ENCODE measurements at places on chromosomes 5 and 9. TPM values are rescaled to one million over a fixed set of nuclear protein-coding genes. Genes with fewer than 3 reads are reported as not detected.

The SEMA4D gene
- 33.5 TPM for total RNA-seq

DNA sequence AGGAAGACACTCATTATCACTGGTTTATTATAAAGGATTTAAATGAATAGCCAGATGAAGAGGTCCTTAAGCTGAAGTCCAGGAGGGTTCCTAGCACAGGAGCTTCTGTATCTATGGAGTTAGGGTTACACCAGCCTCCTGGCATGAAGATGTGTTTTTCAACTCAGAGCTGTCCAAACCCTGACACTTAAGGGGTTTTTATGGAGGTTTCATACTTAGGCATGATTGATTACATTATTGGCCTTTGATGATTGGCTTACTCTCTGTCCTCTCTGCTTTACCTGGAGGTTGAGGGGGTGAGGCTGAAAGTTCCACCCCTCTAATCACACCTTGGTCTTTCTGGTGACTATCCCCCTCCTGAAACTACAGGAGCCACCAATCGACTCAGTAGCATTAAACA lies 84.9 kb upstream of the ZNF169 start:
- peaks cover 7% of the 10 kb centered on the region for H3K36me3 ChIP-seq
- no peak for DNase-seq
- no peak overlapping the region for H3K4me3 ChIP-seq
- no peak overlapping the region for H3K27ac ChIP-seq

- peaks cover 13% of the 10 kb centered on the region for H3K4me1 ChIP-seq
- DNase-seq, result peak; percentile 17
- H3K4me3 ChIP-seq, result no peak overlapping the region
- H3K36me3 ChIP-seq, result no peaks in the 10 kb centered on the region
- H3K27ac ChIP-seq, result no peak overlapping the region
Observed at GRCh38 chr9:130912932-130913598, 16.5 kb upstream of the QRFP start.

GRCh38 chr5:149616727-149617285 lies 35.5 kb downstream of the ARHGEF37 start:
- H3K27me3 ChIP-seq, result no peaks in the 10 kb centered on the region
- H3K27ac ChIP-seq, result no peak overlapping the region
- no peaks in the 10 kb centered on the region for H3K4me1 ChIP-seq
- DNase-seq, result no peak
- H3K4me3 ChIP-seq, result no peak overlapping the region

- peak; percentile 89 for DNase-seq
- no peaks in the 10 kb centered on the region for H3K36me3 ChIP-seq
- no peak overlapping the region for H3K4me3 ChIP-seq
- peaks cover 17% of the 10 kb centered on the region for H3K4me1 ChIP-seq
Observed at GRCh38 chr9:98998441-98999151, 54.9 kb downstream of the COL15A1 start.

The MROH2B gene
- total RNA-seq, result not detected

The PHYKPL gene
- total RNA-seq, result 53.9 TPM

DNA sequence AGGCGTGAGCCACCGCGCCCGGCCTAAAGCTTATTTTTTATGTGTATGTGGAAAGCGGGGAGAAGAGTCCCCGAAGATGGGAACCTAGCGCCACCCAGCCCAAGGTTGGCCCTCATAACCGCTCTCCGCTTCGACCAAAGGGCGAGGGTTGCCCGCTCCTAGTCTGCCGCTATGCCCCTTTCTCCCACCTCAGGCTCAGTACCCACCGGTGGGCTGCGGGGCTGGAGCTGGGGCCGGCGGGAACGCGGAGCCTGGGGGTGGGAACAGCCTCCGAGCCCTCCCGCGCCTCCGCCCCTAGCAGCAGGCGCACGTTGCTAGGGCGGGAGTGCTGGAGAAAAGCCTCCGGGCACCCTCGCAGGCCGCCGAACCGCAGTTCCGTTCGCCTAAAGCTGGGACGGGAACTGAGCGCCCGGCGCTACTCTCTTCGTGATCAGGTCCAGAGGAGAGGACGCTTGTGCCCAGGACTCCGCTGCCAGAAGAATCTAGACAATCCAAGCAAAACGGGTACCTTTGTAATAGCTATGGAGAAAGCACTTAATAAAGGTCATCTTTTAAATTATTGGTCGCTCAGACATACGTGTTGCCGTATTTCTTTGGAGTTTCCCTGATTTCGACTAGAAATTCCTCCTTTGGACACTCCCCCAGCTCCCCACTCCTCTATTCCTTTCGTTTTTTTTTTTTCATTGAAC lies at the start of gene WDR31:
Gene WDR31 (minus strand): TSS at position 265 of the 689 bp plus-strand sequence. CDS start 8,253 bp downstream, outside the sequence.
- peak; percentile 78 for DNase-seq
- peaks cover 19% of the 10 kb centered on the region for H3K4me1 ChIP-seq
- H3K4me3 ChIP-seq, result peak within 1 kb of the TSS; percentile 86

DNA sequence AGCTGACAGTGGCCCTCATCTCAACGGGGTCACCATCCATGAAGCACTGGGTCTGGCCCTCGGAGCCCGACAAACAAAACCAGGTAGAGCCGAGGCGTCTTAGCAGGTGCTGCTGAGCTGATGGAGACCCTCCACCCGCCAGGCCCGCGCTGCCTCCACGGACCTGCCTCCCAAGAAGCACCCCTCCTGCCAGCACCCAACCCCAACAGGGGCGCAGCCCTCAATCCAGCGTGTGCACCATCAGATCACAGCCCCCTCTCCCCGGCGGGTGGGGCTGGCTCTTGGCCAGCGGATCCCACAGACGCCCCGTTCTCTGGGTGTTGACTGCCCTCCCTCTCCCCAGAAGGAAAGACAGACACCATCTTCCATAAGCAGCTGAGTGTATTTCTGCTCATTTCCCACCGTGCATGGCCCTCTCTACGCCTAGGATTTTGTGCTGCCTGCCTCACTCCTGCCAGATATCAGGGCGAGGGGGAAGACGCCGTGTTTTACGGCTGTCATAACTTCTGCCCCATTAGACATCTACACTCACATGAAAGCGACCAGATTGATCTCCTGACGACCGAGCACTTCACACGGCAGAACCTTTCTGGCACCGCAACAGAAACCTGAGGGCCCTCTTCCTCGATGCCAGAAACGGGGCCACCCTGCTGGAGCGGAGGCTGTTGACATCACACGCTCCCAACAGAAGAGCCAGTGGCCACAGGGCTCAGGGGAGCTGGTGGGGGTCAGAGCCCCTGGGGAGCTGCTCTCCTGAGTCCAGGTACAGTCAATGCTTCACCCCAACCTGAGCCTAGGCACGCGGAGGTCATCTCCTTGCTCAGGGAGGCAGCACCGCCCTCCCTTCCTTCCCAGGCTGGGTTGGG lies 12.4 kb downstream of the NACC2 start:
- H3K4me1 ChIP-seq, result peaks cover 6% of the 10 kb centered on the region
- H3K27me3 ChIP-seq, result no peaks in the 10 kb centered on the region
- H3K4me3 ChIP-seq, result no peak overlapping the region
- DNase-seq, result no peak
- H3K27ac ChIP-seq, result no peak overlapping the region
- no peaks in the 10 kb centered on the region for H3K36me3 ChIP-seq

The XPA gene
- total RNA-seq, result 14.1 TPM

The ZBTB6 gene
- 9.4 TPM for total RNA-seq

GRCh38 chr9:36902861-36903524 lies 131.1 kb downstream of the PAX5 start:
- no peak overlapping the region for H3K27ac ChIP-seq
- peaks cover 2% of the 10 kb centered on the region for H3K27me3 ChIP-seq
- H3K4me1 ChIP-seq, result no peaks in the 10 kb centered on the region
- no peaks in the 10 kb centered on the region for H3K36me3 ChIP-seq
- no peak overlapping the region for H3K4me3 ChIP-seq

GRCh38 chr9:6833518-6834192 lies 75.9 kb downstream of the KDM4C start:
- H3K4me3 ChIP-seq, result no peak overlapping the region
- peak overlapping the region; percentile 36 for H3K27ac ChIP-seq
- H3K36me3 ChIP-seq, result peaks cover 18% of the 10 kb centered on the region
- DNase-seq, result no peak
- no peaks in the 10 kb centered on the region for H3K4me1 ChIP-seq
- H3K27me3 ChIP-seq, result no peaks in the 10 kb centered on the region

The PCDHB11 gene
- total RNA-seq, result 3.6 TPM

GRCh38 chr5:159975462-159976019 lies 33.4 kb upstream of the TTC1 start:
- no peak overlapping the region for H3K4me3 ChIP-seq
- no peak for DNase-seq
- H3K27me3 ChIP-seq, result peaks cover 90% of the 10 kb centered on the region
- no peak overlapping the region for H3K27ac ChIP-seq
- peaks cover 6% of the 10 kb centered on the region for H3K4me1 ChIP-seq

- H3K36me3 ChIP-seq, result no peaks in the 10 kb centered on the region
- H3K4me3 ChIP-seq, result no peak overlapping the region
- H3K27me3 ChIP-seq, result no peaks in the 10 kb centered on the region
- peaks cover 2% of the 10 kb centered on the region for H3K4me1 ChIP-seq
Observed at GRCh38 chr9:134356496-134357470, 30.5 kb downstream of the RXRA start.

GRCh38 chr5:133242221-133242835 lies 190.5 kb downstream of the HSPA4 start:
- no peak for DNase-seq
- peaks cover 14% of the 10 kb centered on the region for H3K4me1 ChIP-seq
- no peaks in the 10 kb centered on the region for H3K36me3 ChIP-seq
- H3K27me3 ChIP-seq, result no peaks in the 10 kb centered on the region

DNA sequence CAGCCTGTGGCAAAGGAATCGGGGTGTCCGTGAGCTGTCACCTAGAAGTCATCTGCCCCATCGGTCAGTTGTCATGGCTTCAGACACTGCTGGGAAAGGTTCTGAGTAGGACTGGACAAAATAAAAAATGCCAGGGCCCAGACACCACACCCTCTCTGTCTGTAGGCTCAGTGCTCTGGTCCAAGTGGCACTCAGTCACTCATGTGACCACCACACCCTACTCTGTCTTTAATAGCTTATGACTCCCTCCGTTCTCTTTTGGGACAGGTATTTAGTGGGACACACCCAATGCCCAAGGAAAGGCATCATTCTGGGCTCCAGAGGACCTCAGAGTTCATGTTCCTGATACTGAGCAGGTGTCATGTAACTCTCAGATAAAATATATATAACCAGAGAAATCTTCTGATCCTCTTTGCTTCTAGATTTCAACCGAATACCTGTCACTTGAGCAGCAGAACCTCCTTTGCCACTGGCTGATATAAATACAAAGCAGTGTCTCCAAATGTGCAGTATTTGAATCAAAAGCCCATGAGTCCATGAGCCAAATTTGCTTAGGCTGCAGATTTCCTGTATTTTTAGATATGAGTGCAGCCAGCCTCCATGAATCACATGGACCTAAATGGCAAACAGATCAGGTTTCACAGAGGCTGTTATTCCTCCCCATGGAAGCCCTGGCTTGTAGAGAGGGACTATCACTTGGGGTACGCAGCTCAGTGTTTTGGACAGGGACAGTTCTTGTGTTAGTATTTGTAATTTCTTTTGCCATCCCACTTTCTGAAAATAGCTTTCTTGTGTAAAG lies 272.0 kb downstream of the ARHGAP26 start:
- H3K27ac ChIP-seq, result no peak overlapping the region
- H3K4me1 ChIP-seq, result no peaks in the 10 kb centered on the region
- H3K36me3 ChIP-seq, result no peaks in the 10 kb centered on the region
- no peaks in the 10 kb centered on the region for H3K27me3 ChIP-seq
- H3K4me3 ChIP-seq, result no peak overlapping the region

The GLRA1 gene
- 0.21 TPM for total RNA-seq

The IL13 gene
- total RNA-seq, result not detected

The SHISAL2B gene
- total RNA-seq, result 0.55 TPM

GRCh38 chr5:32108167-32108566 lies 66.0 kb downstream of the GOLPH3 start:
- DNase-seq, result no peak
- H3K4me3 ChIP-seq, result no peak overlapping the region
- H3K36me3 ChIP-seq, result peaks cover 27% of the 10 kb centered on the region
- H3K4me1 ChIP-seq, result no peaks in the 10 kb centered on the region

The ADAMTSL1 gene
- total RNA-seq, result 2.5 TPM

The MARCHF11 gene
- 0.23 TPM for total RNA-seq

The ITK gene
- total RNA-seq, result not detected

The ARL10 gene
- total RNA-seq, result 37.2 TPM

DNA sequence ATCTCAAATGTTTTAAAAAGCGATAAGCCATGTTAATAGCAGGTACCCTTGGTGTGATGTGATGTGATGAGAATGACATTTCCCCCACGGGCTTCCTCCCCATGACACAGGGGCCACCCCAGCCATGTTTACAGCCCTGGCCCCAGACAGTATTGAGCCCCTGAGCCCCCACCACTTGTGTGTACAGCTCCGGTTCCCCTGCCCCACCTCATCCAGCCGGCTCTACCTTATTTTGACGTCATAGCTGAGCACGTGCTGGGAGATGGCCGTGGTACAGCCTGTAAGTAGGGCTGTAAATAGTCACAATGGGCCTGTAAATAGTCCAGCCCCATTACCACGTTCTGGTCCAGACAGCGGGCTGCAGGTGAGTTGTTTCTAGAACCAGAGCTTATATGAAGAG lies 24.9 kb upstream of the HNRNPH1 start:
- no peak overlapping the region for H3K27ac ChIP-seq
- H3K36me3 ChIP-seq, result no peaks in the 10 kb centered on the region
- no peaks in the 10 kb centered on the region for H3K27me3 ChIP-seq

- no peaks in the 10 kb centered on the region for H3K36me3 ChIP-seq
- H3K27ac ChIP-seq, result no peak within 1 kb of the TSS
- peaks cover 97% of the 10 kb centered on the region for H3K27me3 ChIP-seq
Observed at GRCh38 chr9:101738566-101739183, at the start of gene GRIN3A. GRIN3A (minus strand) TSS chr9:101738647; CDS start chr9:101737979, 668 bp downstream.

DNA sequence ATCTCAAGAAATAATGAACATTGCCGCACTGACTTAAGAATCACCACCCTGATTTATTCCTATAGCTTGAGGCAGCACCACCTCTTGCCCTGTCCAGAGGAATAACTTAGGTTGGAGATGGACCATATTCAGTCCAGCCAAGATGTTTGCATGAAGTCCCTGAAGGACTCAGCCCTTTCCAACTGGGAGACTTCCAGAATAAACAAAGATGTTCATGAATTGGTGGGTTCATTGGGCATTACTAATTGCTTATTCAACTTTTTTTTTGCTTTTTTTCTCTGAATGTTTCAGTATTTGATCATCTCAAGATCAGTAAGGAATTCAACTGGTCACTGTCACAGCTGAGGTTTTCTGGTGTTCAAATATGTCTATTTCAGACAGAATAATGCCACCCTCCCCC lies 470.6 kb downstream of the CCDC171 start:
- no peak overlapping the region for H3K27ac ChIP-seq
- H3K4me3 ChIP-seq, result no peak overlapping the region
- no peaks in the 10 kb centered on the region for H3K4me1 ChIP-seq
- no peaks in the 10 kb centered on the region for H3K27me3 ChIP-seq

DNA sequence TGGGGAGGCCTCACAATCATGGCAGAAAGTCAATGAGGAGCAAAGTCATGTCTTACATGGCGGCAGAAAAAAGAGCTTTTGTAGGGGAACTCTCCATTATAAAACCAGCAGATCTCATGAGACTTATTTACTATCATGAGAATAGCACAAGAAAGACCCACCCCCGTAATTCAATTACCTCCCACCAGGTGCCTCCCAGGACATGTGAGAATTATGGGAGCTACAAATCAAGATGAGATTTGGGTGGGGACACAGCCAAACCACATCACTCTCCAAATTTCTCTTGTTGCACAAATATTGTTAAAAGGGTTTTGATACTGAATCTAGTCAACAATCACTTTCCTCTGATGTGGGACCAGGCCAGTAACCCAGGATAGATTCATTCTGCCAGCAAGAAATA lies 1176.1 kb downstream of the CDH9 start:
- no peak for DNase-seq
- H3K27ac ChIP-seq, result no peak overlapping the region
- no peaks in the 10 kb centered on the region for H3K4me1 ChIP-seq
- H3K36me3 ChIP-seq, result peaks cover 4% of the 10 kb centered on the region

- H3K36me3 ChIP-seq, result no peaks in the 10 kb centered on the region
- no peak overlapping the region for H3K4me3 ChIP-seq
- H3K27ac ChIP-seq, result no peak overlapping the region
- peaks cover 5% of the 10 kb centered on the region for H3K4me1 ChIP-seq
- DNase-seq, result no peak
- no peaks in the 10 kb centered on the region for H3K27me3 ChIP-seq
Observed at GRCh38 chr9:117293206-117294114, 121.4 kb downstream of the ASTN2 start.
